ENCODE measurements at places on chromosomes 13 and 19.

GRCh38 chr19:17817668-17818363 lies 3.5 kb downstream of the INSL3 start:
- DNase-seq, result no peak

GRCh38 chr13:95239283-95239682 lies 62.0 kb downstream of the ABCC4 start:
- DNase-seq, result no peak

- peak; percentile 39 for DNase-seq
Observed at GRCh38 chr19:1651568-1652291, 685 bp downstream of the TCF3 start.

- DNase-seq, result peak; percentile 32
Observed at GRCh38 chr19:46841458-46842083, 9.1 kb downstream of the AP2S1 start.

DNA sequence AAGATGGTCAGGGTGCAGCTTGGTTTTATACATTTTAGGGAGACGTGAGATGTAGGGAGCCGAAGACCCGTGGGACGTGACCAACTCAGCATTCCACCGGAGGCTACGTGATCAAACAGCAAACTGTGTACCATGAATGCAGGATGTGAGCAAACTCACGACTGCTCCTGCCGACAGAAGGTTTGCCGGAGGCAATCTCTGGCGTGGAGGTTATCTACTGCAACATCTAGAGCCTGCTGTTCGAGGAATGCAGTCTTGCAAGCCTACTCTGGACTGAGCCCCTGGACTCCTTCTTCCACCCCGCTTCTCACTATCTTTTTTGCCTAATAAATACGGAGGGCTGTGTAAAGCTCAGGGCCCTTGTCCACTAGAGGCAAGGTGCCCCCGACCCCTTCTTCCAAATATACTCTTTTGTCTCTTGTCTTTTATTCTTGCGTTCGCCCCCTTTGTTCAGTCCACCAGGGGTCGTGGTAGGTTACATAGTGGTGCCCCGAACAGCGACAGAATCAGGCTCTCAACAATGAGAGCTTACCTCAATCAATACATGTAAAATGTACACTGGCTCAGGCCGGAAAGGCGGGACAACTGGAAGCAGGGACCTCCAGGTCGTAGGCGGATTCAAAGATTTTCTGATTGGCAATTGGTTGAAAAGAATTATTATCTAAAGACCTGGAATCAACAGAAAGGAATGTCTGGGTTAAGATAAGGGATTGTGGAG lies 8.9 kb upstream of the OR1I1 start:
- DNase-seq, result no peak

DNA sequence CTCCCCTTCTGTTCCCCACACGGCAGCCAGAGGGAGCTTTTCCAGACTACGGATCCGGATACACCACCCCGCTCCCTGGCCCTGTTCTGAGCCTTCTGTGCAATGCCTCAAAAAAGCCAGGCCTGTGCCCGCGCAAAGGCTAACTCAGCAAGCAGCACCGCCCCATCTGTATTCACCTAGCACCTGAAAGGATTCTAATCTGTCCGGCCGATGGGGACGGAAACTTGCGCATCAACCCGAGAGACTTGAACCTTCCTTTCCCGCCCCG lies 589 bp downstream of the ZBTB45 start:
- peak; percentile 77 for DNase-seq

- DNase-seq, result no peak
Observed at GRCh38 chr19:51531349-51532315, at the start of gene SIGLEC6. Gene SIGLEC6 (minus strand): TSS chr19:51531670. CDS start chr19:51531648, 22 bp downstream.

DNA sequence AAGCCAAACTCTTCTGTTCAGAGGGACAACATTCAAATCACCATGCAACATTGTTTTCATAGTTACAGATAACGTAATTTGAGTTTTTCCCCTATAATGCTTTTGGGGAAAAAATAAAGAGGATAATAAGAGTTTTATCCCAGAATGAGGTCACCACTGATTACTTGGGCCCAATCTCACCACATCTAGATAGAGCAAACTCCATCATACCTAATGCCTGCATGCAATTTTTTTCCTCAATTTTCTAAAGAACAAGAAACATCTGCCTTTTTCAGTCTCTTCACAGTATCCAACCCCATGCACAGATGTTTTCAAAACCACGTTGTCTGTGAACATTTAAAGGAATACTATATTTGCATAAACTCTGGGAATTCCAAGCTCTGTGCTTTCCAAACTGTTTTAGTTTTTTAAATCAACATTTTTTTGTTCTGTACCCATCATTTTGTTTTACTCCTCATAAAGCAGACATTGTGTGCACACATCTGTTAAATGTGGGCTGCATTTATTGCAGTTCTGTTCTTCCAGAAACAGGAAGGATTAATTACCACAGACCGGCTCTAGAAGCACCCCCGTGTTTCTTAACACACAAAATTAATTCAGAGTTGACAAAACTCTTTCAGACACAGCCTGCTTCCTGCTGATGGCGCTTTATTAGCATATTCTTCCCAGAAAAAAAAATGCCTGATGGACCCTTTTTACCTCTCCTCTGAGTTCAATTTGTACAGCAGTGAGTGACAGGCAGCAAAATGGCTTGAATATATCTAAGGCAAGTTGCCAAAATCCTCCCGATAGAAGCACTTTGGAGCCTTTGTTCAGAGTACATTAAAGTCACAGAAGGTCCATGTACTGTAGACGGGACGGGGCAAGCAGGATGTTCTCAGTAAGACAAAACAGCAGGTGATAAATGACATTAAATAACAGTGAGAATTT lies 1171.9 kb downstream of the EFNB2 start:
- DNase-seq, result no peak

- DNase-seq, result no peak
Observed at GRCh38 chr13:107031716-107032115, 463.8 kb upstream of the ARGLU1 start.

GRCh38 chr19:55986487-55986886 lies at the start of gene NLRP5:
Gene NLRP5 (plus strand): TSS chr19:55986775.
- no peak for DNase-seq

DNA sequence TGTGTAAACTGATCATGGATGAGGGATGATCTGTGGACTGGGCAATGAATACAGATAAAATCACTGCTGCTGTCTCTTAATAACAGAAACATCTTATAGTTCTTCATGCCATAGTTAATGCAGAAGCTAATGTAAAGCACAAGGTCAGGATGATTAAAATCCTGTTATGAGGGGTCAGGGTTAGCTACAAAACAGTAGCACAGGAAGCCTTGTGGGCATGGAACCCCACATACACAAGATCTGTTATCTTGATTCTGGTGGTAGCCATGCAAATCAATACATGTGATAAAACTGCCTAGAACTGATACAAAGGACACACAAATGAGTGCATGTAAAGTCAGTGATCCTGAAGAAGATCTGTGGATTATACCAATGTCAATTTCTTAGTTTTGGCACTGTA lies 96.4 kb downstream of the KLF12 start:
- no peak for DNase-seq

GRCh38 chr13:51118809-51119431 lies 7.8 kb upstream of the C13orf42 start:
- no peak for DNase-seq

- no peak for DNase-seq
Observed at GRCh38 chr19:47470447-47471195, 1.1 kb downstream of the SLC8A2 start.

DNA sequence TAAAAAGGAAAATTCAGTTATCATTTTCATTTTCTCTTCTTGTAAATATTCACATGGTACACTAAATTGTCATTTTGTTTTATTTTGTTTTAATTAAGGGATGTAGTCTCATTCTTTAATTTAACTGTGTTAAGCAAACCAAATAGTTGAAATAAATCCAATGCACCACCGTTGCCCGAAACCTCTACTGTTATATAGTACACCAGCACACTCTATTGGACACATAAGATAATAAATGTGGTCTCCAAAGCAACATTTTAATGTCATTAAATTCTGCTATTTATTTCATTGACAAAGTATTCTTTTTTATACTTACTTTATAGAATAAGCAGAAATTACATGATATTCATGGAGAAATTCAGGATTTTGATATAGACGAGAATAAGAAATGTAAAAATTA lies 156.4 kb upstream of the FREM2 start:
- DNase-seq, result peak; percentile 1

GRCh38 chr13:52811841-52812240 lies 36.6 kb downstream of the PCDH8 start:
- DNase-seq, result no peak
